Mucosa of gallbladder (tissue), 1 donor: ENCODE measurements at places on chromosomes 7 and 10.

- DNase-seq, result no peak
Observed at GRCh38 chr7:45576249-45576929, 2.2 kb downstream of the ADCY1 start.

DNA sequence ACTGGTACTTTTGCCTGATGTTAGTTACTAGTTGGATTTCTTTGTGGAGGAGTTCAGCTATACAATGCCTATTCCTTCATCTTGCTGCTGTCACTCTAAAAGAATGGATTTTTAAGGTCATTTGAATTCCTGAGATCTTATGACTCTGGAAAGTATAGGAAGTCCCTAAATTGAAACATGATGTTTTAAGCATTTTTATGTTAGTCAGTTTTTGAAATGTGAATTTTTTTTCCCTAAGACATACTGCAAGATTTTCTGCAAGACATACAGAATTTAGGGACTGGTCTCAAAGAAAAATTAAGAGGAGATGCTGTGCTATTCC is 355.8 kb downstream of the SUGCT start:
- no peak for DNase-seq

DNA sequence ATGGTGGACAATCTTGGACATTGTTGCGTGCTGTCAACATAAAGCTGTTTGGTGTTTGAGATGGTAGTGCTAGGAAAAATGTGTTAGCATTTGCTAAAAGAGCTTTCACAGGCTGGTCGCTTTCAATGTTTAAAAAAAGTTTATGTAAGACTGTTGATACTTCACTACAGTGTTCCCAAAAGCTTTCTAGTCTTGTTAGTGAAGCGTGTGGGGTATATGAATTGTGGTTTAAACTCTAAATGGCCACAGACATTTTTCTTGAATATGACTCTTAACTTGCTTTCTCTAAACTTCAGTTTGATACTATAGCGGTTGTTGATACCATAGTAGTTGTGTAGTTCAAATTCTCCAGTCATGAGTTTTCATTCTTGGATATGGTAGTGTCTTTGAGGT is 44.9 kb downstream of the MCU start:
- DNase-seq, result no peak

DNA sequence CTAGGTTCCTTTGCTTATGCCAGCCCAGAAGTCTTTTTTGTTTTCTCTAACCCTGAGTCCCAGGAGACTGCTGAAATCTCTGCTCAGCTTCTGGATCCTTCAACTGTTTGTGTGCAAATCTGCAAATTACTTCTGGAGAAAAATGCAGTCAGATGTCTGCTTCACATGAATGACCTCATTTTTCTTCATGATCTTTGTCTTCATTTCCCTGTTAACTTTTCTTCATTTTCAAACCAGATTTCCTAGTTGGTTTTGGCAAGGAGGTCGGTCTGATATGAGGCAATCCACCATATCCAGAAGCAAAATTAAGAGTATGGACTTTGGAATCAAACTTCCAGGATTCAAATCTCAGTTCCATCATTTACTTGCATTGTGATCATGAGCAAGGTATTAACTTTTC is 66.8 kb downstream of the ZNF503 start:
- DNase-seq, result no peak

DNA sequence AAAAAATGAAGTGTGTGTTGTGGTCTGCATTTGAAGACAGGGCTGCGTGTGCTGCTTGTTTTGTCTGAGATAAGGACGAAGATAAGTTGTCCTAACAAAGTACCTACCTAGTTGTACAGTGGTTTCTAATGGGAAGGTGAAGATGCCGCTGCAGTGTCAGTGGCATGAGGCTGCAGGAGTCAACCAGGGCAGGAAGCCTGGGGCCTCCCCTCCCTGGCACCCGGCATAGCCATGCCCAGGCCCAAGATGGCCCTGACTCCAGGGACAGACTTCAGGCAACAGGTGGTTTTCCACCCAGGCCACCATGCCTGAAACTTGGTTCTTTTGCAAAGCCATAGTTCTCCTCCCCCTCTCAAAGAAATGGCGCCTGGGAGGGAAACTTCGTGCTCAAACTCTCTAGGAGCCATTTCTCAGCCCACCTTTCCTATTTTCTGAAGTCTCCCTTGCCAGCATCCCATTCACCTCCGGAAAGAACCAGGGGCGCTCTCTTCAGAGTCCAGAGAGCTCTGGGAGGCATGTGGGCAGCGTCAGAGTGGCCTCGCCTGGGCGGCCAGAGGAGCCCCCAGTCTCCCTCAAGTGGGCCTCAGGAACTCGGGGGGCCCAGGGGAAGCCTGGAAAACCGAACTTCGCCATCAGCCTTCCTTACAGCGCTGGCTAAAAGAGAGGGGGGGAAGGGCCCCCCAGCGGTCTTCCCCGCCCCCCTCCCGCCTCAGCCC is 2.1 kb upstream of the KAT6B start:
- no peak for DNase-seq
